Amniotic stem cell (primary cell): ENCODE measurements at places on chromosomes 4 and X.

DNA sequence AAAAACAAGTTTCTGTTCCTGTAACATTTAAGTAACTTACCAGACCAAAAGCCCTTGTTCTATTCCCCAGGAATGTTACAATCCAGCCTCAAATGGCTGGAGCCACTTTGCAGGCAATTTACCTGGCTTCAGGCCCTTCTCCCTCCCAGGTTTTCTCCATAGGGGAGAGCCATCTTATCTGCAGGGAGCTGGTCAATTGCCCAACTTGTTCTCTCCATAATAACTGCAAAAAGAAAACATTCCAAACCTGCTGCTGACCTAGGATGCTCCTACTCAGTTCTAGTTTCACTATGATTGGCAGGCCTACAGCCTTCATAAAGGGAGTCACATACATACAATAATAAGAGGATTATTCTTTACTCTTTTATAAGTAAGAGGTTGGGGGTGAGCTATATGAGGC lies 670.7 kb downstream of the PCDH7 start:
- no peak for DNase-seq

GRCh38 chr4:169675825-169676224 lies 55.4 kb downstream of the CLCN3 start:
- DNase-seq: no peak

GRCh38 chrX:140433582-140433981 lies 71.3 kb downstream of the SOX3 start:
- no peak for DNase-seq

- DNase-seq: no peak
These were observed 368.8 kb downstream of the GASK1B start for GRCh38 chr4:157803845-157804521.

DNA sequence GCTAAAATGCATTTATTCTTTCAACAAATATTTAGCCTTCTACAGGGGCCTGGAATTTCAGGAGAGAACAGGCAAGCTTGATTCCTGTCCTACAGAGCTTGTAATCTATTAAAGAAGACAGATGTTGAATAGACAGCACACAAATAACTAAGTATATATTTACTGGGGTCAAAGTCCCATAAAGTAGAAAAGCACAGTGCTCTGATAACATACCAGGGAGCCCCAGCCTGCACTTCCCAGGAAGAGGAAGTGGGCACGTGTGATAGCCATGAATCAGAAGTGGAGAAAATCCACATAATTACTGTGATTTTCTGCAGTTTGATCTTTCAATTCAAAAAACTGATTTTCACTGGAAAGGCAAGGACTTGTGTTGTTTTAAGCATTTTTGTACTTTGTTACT lies 129.1 kb downstream of the EGF start:
- no peak for DNase-seq

DNA sequence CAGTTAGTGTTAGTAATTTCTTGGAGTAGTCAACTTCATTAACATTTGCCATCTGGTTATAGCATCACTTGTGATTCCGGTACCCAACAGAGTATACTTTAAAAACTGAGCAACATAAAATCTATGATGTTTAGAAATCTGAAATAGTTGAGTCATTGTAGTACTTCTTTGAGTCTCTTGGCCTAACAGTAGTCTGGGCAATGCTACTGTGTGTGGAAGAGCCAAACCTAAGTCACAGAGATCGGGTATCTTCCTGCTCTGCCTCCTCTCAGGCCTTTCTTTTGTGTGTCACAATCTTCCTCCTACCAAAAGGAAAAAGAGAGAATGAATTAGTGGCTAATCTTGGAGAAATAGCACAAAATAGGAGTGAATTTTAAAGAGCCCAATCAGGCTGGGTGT lies 25.5 kb downstream of the DCUN1D4 start:
- DNase-seq: no peak

GRCh38 chrX:10620121-10620699 lies at the start of gene MID1:
Gene MID1 (minus strand): TSS chrX:10620585. CDS start chrX:10567547, 53,038 bp downstream.
- peak; percentile 13 for DNase-seq

- DNase-seq: no peak
These were observed 524.9 kb upstream of the HTR2C start for GRCh38 chrX:114058988-114059418.

GRCh38 chrX:42624524-42624923 lies 153.4 kb downstream of the PPP1R2C start:
- DNase-seq: no peak

GRCh38 chr4:85676050-85676425 lies 201.1 kb downstream of the ARHGAP24 start:
- DNase-seq: no peak

DNA sequence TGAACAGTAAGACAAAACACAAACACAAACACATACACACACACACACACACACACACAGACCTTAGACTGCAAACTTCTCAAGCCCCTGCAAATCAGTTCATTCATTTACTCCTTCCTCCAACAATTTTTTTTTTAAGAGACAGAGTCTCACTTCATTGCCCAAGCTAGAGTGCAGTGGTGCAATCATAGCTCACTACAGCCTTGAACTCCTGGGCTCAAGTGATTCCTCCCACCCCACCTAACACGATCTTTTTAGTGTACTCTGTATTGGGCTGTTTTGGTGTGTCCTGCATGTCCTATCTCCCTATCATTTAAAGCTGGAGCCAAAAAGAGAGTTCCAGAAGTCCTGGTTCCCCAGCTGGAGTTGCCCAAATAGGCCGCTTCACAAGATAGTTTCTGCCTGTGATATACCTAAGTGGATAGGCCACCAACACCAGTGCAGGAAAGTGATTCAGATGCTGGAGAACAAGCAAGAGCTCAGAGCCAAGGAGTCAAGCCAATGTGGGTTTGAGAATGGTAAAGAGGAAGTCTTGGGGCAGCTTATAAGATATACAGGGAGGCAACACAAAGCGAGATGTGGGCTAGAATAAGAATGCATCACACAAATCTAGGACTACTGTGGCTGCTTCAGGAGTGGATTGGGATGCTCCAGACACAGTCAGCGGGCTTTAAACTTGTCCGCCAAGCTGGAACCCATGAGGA lies 85.4 kb upstream of the RAPGEF2 start:
- no peak for DNase-seq

GRCh38 chr4:13980317-13981310 lies 353.1 kb upstream of the BOD1L1 start:
- DNase-seq: peak; percentile 83

DNA sequence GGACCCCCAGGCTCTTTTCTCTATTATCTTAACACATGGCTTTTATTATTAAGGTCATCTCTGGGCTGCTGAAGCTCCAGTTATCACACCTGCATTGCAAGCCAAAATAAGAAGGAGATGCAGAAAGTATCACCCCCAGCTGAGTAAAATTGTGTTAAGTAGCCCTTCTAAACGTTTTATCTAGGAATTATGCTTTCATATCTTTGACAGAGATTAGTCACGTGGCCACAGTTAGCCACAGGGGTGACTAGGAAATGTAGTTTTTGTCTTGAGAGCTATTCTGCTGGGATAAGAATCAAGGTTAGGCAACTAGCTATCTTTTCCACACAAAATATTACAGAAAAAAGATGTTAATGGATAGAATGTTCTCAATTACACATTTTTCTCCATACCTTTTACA lies 102.1 kb downstream of the ANXA3 start:
- no peak for DNase-seq

- no peak for DNase-seq
These were observed 14.4 kb upstream of the ASMTL start for GRCh38 chrX:1466971-1467561.

GRCh38 chr4:8191136-8191747 lies 7.8 kb upstream of the SH3TC1 start:
- no peak for DNase-seq

GRCh38 chrX:148534291-148534690 lies 33.9 kb downstream of the AFF2 start:
- no peak for DNase-seq

DNA sequence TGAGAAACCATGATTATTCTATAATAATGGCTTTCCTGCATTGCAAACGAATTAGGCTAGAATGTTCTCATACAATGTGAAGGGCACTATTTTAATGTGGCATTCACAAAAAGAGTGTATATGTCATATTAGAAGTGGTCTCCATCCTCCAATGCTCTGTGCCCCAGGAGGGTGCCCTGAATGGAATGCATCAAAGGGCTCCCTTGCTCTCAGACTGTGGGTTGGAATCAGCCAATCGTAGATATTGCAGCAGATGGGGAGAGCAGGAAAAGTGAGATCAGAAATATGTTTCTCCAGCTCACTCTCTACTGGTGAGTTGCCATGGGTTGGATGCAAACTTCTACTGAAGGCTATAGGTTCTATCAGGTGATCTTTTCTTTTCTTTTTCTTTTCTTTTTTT lies 11.9 kb upstream of the NSUN7 start:
- DNase-seq: no peak

DNA sequence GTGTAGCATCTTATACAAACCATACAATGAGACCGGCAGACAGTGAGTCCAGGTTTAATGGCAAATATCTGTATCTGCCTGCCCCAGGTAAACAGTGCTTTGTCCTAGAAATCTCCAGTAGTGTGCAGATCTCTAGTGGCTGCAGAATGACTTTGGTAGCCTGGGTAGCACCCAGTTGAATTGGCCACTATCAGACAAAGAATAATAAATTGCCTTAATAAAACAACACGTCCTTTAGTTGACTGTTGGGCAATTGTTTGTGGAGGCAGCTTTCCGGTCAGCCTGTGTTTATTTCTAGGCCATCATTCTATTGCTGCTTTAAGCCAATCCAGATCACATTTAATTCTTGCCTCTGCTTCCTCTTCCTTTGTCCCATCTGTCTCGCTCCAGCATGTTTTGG lies 52.5 kb downstream of the SNX25 start:
- DNase-seq: no peak

DNA sequence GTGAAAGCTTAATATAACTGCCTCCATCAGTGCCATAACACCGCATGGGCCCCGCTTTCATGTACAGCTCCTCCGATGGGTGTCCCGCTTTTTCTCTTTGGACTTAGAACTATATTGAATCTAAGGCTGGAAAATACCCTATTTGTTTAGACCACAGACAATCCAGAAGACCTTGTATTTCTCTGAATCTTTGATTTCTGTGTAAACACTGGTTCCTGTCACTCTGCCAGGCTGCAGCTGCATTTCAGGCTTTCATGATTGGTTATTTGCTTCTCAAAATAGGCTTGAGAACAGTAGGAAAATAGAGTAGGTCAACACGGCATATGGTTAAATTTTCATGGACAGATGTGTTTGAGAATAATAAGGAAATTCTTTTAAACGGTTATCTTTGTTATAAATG lies 80.0 kb downstream of the NWD2 start:
- DNase-seq: no peak

DNA sequence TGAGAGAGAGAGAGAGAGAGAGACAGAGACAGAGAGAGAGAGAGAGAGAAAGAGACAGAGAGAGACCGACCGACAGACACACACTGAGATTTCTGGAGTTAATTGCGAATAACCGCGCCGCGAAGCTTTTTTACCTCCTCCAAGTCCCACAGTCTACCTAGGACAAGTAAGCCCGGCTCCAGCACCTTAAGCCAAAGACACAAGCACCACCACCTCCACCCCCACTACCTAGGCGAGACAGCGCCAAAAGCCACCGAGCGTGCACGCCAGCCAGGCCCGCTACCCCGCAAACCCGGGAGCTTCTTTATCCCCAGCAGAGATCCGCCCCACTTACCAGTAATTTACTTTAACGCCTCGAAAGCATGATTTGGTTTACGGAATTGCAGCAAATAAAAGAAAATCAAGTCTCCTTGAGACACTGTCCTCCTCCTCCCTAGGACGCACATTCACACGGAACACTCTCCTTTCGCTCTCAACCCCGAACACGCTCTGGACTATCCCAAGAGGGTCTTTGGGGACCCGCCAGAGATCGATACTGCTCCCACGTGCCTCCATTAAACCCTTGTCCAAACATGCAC lies 649.6 kb upstream of the DIPK2B start:
- DNase-seq: no peak

GRCh38 chrX:136046295-136047015 lies 61.2 kb downstream of the SLC9A6 start:
- no peak for DNase-seq

- no peak for DNase-seq
These were observed 45.7 kb downstream of the PRPS1 start for GRCh38 chrX:107673933-107674479.

GRCh38 chrX:84876876-84877275 lies 126.8 kb upstream of the APOOL start:
- DNase-seq: no peak

GRCh38 chr4:74822603-74823002 lies 28.3 kb upstream of the BTC start:
- DNase-seq: no peak

GRCh38 chr4:103201253-103201652 lies 3.1 kb upstream of the CENPE start:
- no peak for DNase-seq

- DNase-seq: peak; percentile 11
These were observed 82.0 kb downstream of the PLS3 start for GRCh38 chrX:115642895-115643530.

- DNase-seq: no peak
These were observed 662.5 kb downstream of the RAPGEF2 start for GRCh38 chr4:159765382-159765781.

- DNase-seq: no peak
These were observed 8.3 kb downstream of the GPR82 start for GRCh38 chrX:41732260-41732659.

DNA sequence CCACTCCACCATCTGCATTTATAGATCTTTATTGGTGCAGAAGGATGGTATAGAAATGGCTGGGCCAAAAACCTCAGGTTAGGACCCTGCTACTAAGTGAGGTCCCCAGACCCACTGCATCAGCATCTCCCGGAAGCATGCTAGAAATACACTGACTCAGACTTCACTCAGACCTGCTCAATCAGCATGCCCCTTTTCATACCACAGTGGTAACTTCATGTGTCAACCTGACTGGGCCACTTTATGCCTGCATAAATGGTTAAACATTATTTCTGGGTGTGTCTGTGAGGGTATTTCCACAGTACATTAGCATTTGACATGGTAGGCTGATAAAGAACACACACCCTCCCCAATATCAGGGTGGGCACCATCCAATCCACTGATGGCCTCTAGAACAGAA lies 118.6 kb upstream of the VCX3B start:
- DNase-seq: no peak

GRCh38 chr4:152106113-152106763 lies 345.4 kb upstream of the GATB start:
- DNase-seq: peak; percentile 90

- no peak for DNase-seq
These were observed 203.4 kb downstream of the CCNG2 start for GRCh38 chr4:77360451-77360850.

DNA sequence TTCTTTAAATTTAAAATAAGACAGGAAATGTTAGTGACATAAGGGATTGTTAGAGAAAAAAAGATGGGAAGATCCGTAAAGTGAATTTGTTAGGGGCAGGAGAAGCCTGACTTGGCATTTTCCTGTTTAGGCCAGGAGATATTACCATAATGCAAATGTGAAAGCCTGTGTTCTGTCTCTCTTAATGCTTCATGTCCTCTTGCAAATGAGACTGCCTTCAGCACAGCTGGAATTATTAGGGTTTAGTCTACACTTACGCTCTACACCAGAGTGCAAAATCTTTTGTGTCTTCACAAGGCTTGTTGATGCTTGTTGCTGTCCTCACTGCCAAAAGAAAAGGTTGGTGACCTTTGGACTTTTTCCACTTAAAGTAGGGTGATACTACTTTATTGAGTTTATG lies 56.8 kb downstream of the JADE1 start:
- no peak for DNase-seq

- no peak for DNase-seq
These were observed 142.8 kb upstream of the ARHGEF9 start for GRCh38 chrX:63927848-63928247.

GRCh38 chr4:107072836-107073736 lies 37.0 kb upstream of the DKK2 start:
- no peak for DNase-seq

GRCh38 chr4:85697854-85698253 lies 222.9 kb downstream of the ARHGAP24 start:
- no peak for DNase-seq

GRCh38 chrX:23493941-23494374 lies 159.3 kb downstream of the PTCHD1 start:
- no peak for DNase-seq
